H7 (cell line): ENCODE measurements at places on chromosomes 3 and 15.
A peak's percentile ranks its signal among the peaks of the same experiment; 100 is the strongest.

GRCh38 chr3:86990734-86991481, at the start of gene VGLL3:
Gene VGLL3, minus strand, starts transcription at chr3:86991149. Its CDS starts 406 bp downstream, at chr3:86990743.
- DNase-seq = peak; percentile 86

DNA sequence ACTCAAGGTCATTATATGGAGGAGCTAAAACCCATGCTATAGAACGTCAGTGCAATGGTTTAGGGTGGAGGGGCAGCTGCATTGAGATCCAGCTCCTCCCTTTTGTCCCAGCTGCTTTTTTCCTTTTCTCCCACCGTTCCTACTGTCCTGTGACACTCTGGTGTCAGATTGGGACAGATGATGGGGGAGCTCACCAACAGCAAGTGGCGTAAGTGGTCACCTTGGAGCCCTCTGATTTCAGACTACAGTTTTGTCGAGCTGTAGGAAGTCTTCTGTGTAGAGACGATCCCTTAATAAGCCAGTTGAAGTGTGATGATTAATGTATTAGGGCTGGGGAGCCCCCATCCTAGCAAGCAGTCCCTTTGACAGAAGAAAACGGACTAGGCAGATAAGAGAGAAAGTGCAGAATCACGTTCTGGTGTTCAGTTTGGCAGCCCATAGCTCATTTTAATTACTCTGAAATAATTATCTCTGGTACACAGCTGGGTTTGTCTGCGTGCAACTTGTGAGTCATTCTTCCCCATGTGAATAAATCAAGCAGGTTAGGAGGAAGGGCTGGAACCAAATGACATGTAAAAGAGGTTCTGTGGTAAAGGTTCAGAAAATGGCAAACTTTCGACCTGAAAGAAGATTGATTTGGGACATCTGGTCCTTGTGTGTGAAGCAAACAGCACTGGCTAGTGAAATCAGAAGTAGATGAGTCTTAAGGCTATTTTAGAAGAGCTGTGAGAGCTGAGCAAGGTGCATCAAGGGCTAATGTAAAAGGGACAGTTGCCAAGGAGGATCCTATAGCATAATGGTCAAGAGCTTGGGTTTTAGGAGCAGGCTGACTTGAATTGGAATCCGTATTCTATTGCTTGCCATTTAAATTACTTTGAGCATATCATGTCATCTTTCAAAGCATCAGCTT, 241.4 kb downstream of the EDEM1 start:
- DNase-seq = no peak

DNA sequence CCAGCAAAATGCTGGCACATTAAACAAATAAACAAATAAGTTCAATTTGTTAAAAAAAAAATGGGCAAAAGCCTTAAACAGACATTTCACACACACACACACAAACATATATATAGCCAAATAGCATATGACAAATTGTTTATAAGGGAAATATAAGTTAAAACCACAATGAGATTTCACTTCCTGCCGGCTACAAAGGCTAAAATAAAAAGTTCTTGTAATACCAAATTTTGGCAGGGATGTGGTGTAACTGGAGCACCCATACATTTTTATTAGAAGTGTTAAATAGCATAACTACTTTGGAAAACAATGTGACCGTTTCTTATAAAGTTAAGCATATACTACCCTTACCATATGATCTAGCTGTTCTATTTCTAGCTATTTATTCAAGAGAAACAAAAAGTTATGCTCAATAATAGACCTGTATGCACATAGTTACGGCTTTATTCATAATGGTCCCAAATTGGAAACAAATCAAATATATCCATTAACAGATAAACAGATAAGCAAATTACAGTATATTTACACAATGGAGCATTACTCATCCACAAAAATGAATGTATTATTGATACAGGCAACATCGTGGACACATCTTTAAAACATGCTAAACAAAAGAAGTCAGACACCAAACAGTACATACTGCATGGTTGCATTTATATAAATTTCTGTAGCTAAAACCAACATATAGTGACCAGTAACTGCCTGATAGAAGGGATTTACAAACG, 93.9 kb downstream of the EOMES start:
- DNase-seq = no peak

- no peak for DNase-seq
These were observed 80.0 kb downstream of the MITF start for GRCh38 chr3:69819282-69819681.

DNA sequence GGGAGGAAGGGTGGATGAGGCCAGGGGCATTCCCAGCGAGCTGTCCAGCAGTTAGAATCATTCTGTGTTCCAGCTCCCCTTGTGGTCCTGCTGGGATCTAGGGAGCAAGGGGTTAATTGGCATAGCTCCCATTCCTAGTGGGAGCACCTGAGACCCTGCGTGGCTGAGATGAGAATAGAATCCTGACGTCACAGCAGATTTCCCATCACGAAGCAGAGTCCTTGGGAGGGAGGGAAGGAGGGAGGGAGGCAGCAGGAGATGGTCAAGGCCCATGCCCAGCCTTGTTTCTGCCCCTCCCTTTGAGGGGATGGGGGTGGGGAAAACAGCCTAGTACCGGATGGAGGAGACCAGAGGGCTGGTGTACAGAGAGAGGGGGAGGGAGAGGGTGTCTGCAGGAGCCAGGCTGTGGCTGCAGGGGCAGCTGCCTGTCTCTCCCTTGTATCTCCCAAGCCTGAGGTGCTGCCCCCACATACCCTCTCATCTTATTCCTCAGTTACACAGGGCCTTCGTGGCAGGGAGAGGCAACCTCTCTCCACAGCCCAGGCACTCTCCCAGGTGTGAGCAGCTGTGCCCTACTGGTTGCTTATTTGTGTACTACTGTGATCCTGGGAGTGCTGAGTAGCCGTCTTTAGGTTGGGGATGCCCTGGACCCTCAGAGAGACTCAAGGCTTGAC, 5.4 kb downstream of the TYRO3 start:
- peak; percentile 88 for DNase-seq

- peak; percentile 83 for DNase-seq
These were observed 163.4 kb downstream of the KLF13 start for GRCh38 chr15:31489801-31490646.

GRCh38 chr15:86553108-86553507, 473.4 kb downstream of the AGBL1 start:
- DNase-seq = no peak

DNA sequence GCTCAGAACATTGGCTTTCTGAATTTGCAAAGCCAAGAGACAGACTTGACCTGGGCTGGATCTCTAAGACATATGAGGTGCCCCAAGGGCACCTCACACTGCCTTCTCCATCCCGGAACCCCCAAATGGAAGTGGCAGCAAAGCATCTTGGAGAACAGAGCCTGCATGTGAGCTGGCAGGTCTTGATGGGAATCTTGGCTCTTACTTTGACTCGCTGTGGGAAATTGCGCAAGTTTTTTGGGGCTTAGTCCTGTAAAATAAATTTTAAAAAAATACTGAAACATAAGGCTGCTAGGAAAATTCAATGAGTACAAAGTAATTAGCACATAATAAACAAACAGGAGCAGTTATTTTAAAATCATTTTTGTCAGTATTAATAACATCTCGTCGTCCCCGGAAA, 13.7 kb upstream of the SEC22A start:
- no peak for DNase-seq

DNA sequence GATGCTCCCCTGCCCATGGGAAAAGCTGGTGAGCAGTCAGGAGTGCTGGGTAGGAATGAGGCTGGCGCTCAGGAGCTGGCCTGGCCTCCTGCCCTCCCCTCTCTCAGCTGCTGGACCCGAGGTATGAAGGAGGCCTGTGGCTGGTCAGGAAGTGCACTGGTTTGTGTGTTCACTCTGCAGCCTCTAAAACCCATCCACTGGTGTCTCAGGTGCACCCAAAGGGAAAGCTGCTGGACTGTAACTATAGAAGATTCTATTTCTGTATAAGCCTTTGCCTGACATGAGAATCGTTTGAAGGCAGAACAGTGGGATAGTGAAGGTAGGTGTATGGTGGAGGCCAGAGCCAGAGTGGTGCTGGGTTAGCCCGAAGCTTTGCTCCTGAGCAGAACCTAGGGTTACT, 5.7 kb upstream of the CPNE9 start:
- DNase-seq = no peak
